ENCODE measurements at places on chromosomes 5 and 9.

- DNase-seq, result peak; percentile 25
Observed at GRCh38 chr5:30401479-30402058, 791.9 kb upstream of the CDH6 start.

DNA sequence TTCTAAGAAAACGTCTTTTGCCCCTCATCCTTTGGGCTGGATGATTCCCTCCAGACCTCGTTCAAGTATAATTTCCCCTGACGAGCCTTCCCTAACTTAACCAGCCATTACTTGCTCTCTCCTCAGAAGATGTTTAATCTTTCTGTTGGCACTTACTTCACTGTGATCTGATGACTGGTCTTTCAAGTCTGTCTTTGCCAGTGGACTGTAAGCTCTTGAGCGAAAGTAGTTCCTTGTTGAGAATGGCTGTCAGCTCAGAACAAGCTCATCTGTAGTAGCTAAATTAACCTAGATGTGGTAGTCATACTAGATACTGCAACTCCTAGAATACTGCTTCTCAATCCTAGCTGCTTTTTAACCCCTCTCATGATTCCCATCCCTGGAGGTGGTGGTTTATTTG lies 125.0 kb downstream of the AOPEP start:
- DNase-seq, result no peak

GRCh38 chr5:43680286-43680685 lies 77.3 kb downstream of the NNT start:
- DNase-seq, result no peak

GRCh38 chr5:1648806-1649205 lies 125.0 kb upstream of the LPCAT1 start:
- DNase-seq, result no peak

DNA sequence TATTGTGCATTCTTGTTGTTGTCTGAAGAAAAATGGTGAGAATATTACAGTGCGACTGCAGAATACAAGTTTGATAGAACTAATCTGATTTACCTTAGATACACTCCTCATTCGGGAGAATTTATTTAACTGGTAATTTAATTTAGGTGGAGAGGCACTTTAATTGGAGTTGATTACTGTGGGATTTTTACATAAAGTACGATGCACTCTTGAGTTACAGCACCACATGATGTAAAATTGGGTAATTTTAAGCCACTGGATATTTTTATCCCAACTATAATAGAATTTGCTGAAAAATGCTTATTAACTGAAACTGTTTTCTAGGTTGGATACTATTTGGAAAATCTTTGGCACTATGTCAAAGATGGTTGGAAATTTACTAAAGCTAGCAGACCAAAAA lies 35.4 kb upstream of the ALDOB start:
- no peak for DNase-seq

DNA sequence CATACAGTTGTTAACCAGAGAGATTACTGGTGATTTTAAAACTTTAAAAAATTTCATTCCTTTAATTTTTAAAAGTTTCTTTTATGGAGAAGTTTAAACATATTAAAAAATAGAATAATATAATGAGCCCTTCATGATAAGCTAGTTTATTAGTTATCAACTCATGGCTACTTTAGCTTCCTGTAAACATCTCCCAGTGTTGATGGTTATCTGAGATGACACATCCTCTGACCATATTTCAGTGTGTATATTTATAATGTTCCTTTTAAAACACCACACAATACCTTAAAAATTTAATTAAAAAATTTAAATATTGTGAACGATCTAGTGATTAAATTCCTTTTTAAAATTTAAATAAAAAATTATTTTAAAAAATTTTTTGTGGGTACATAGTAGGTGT lies 74.1 kb downstream of the IPO11 start:
- DNase-seq, result peak; percentile 68

Data from amniotic epithelial cell (primary cell).